ENCODE measurements at places on chromosomes 5 and 9.

GRCh38 chr9:137491735-137492432 is 32.8 kb upstream of the NSMF start:
- no peak for DNase-seq

GRCh38 chr5:78627175-78627574 is 21.4 kb downstream of the LHFPL2 start:
- DNase-seq: no peak

DNA sequence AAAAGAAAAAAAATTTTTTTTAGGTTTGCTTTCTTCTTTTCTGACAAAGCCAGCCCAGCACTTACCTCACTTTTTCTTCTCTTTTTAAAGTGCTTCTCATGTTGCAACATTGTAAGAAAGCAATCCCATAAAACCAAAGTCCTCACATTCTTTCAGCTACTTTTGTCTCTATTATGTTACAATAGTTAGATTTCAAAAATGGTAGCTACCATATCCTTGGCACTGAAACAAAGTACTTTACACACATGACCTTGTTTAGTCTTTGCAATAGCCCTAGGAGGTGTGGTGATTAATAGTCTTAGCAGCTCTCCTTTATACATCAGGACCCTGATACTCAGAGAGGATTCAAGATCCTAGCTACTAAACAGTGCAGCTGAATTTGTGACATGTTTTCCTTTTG is 23.5 kb upstream of the CARTPT start:
- no peak for DNase-seq

GRCh38 chr9:110444911-110445310 is 107.2 kb upstream of the TXNDC8 start:
- DNase-seq: no peak

GRCh38 chr5:62124266-62124665 is 181.7 kb upstream of the KIF2A start:
- DNase-seq: no peak

DNA sequence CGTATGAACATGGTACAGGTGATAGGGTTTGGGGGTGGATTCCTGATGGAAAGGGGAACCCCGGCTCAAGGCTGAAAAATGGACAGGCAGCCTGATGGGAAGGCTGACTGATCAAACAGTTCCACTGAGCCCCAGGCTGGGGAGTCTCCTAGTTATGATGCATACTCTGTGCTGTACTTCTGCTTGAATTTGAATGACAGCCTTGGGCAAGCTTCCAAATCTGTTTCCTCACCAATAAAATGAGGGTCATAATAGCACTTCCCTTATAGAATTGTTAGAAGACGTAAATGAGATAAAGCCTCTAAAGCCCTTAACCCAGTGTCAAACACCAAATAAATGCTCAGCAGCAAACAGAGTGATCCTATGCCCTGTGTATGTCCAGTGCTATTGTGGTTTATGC is 478.5 kb upstream of the DMAC1 start:
- no peak for DNase-seq

- no peak for DNase-seq
Measured at GRCh38 chr5:5665225-5666075, 243.0 kb downstream of the ICE1 start.

DNA sequence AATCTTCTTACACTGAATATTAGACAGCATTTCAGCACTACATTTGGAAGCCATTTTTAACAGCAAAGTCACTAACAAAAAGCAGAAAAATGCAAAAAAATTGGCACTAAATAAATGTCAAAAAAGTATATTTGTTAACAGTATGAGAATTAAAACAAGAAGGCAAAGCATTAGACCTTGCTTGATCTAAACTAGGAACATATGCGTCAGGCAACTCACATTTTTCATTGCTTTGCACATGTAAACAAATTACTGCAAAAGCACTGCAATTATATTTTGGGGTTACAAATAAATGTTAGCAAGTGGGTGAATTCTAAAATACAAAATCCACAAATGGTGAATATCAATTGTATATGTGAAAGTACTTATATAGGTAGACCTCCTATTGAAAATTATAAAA is 49.0 kb upstream of the RAPGEF6 start:
- DNase-seq: no peak

DNA sequence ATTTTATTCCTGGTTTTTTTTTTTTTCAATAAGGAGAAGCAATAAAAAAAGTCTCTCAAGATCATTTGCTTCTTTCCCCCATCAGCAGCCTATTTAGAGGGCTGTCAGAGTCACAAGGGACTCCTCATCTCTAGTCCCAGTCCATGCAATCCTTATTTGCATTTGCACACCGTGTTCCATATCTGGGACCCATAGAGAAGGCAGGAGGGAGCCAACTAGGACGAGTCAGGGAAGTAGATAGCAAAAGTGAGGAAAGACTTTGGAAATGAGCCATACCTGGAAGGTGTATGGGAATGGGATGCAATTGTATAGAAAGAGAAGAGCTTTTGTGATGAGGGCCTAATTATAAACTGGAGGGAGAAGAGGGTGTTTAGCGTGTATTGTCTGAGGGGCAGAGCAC is 160.0 kb downstream of the PIK3R1 start:
- DNase-seq: no peak

DNA sequence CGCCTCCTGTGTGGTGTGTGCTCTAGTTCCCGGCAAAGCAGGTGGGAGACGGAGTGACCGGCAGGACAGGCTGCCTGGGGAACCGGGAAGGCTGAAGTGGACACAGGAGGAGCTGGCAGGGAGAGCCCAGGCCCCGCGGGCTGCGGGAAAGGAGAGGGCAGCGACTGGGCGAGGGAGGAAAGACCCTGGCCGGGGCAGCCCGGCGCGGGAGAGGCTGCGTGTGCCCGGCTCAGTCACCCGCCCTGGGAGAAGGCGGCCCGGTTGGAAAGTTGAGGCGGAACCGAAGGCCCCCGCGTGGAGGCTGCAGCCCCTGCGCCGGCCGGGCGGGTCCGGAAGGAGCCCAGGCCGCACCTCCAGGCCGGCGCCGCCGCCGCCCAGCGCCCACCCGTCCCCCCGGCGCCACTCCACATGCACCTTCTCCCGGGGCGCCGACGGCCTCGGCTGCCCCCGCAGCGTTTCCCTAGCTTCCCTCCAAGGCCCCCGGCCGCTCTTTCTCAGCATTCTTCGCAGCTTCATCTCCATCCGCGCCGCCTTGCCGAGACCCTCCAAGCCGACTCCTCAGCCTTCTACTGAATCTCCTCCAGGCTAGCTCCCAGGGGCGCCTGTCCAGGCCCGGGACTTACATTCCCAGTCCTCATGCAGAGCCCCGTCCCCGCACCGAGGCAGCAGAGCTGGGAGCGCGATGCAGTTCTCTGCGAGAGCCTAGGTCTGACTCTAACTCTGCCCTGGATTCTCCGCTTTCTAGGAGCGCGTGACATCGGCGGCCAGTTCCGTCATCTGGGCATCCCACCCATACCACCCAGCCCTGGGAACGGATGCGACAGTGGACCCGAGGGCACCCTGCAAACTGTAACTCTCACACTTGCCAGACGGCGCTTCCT is 152.0 kb downstream of the ERCC6L2 start:
- DNase-seq: no peak

GRCh38 chr9:81902196-81902595 is 26.0 kb upstream of the SPATA31D4 start:
- no peak for DNase-seq

DNA sequence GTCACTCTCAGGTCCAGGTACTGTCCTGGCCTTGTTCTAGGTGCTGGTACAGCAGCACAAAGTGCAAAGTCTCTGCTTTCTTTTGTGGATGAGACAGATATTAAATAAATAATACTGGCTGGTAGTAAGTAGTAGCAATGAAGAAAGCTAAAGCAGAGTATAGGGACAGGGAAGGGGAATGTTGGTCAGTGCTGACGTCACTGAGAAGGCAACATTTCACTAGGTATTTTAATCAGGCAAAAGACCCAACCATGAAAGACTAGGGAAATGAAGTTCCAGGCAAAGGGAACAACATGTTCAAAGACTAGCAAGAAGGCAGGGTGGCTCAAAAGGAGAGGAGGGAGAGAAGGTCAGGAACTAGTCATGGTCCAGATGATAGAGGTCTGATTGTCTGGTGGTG is 388.2 kb downstream of the YTHDC2 start:
- DNase-seq: no peak

DNA sequence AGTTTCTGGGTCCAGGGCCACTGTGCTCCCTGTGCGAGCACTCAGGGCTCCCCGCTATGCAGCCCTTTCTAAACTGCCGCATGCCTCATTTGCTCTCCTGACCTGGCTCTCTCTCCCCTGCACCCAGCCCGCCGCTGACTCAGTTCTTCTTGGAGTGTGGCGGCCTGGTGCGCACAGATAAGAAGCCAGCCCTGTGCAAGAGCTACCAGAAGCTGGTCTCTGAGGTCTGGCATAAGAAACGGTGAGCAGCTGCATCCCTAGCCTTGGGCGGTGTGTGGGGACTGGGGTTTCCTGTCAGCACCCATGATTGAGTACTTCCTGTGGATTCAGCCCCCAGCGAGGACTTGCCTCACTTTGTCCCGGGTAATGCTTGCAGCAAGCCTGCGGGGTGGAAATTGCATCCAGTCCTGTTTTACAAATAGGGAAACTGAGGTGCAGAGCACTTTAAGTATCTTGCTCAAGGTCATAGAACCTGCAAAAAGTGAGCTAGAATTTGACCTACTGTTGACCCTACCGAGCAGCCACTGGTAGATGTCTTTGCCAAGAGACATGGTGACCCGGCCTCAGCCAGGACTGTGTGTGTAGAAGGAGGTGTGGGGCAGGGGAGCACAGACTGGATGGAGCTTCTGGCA is 27.9 kb downstream of the USP20 start:
- peak; percentile 56 for DNase-seq

GRCh38 chr9:106615118-106615889 is 247.7 kb upstream of the ZNF462 start:
- no peak for DNase-seq

DNA sequence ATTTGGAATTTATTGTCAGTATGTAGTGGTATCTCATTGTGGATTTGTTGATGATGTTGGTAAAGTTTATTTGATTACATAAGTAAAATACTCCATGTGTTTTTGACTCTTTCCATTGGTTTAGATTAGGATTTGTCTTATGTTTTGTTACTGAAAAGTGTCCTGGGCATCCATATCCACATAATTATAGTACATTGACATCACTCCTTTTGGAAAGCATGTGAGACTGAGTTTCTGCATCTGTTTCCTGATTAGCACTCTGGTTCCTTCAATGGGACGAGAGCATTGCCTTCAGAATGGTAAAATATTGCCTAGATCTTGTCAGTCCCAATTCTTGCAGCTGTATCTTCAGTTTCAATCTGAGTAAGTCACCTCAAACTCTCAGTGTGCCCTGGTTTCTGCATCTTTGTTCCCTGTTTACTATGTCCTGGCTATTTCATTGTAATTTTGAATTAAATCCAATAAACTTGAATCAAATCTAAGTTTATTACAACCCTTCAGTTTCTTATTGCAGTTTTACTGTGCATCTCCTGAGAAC is 128.1 kb downstream of the FBXO38 start:
- DNase-seq: no peak

GRCh38 chr9:137031904-137032640 is at the start of gene FUT7:
TSS of gene FUT7 (minus strand) at chr9:137032088. CDS start at chr9:137031991, 97 bp downstream.
- no peak for DNase-seq

GRCh38 chr9:2339416-2339815 is 282.2 kb upstream of the VLDLR start:
- no peak for DNase-seq

DNA sequence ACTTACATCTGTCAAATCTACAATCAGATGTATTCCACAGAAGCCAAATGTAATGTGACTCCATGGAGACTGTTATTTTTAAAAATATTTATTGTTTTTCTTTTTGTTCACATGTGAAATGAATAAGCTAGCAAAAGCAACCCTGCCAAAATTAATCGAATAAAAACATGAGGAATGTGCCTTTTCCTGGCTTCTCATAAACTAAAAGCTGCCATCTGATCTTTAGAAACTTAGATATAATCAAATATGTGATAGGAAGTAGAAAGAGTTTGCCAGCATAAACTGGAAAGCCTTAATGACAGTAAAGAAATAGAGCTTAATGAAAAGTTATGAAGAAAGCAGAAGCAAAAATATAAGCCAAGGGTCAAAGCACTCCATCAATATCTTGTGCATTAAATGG is 1724.7 kb upstream of the WWC1 start:
- no peak for DNase-seq

DNA sequence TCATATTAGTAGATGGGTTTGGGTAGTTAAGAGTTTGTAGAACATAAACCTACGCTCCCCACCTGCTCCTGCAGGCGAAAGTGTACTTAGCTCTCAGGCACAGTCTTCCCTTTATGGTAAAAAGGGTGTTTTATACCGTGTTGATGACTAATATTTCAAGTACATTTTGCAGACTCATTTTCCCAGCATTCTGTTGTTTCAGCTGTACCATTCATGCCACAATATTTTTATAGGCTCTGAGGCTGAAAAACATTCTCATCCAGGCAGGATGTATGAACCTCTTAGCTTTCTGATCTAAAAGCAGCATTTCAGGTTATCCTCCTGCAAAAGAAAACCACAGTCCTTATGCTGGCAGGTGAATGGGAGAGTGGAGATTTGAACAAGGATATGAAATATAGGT is 231.4 kb downstream of the NR2F1-AS1 start:
- DNase-seq: no peak

- DNase-seq: no peak
Measured at GRCh38 chr9:125271081-125271480, 9.5 kb downstream of the GAPVD1 start.

- no peak for DNase-seq
Measured at GRCh38 chr9:89386797-89387196, 68.5 kb downstream of the SECISBP2 start.

- no peak for DNase-seq
Measured at GRCh38 chr9:108552459-108553040, 303.2 kb downstream of the ACTL7B start.

GRCh38 chr9:34783951-34784487 is 74.1 kb upstream of the CCL21 start:
- no peak for DNase-seq

DNA sequence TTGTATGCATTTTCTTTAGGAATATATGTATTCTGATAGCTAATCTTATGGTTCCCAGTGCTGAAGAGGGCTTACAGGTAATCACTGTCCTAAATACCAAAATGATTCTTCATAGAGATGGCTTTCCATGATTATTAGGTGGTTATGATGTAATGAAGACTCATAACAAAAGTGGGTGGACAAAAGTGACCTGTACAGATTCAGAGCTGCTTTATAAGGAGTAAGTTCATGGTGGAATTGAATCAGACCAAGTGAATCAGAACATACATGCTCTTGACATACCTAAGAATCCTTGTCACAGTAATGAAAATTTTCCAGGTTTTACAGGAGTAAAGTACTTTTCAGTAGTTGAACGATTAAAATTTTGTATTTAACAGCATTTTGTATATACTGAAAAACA is 105.6 kb downstream of the NIPBL start:
- no peak for DNase-seq

GRCh38 chr5:55220433-55221185 is 6.5 kb downstream of the MCIDAS start:
- no peak for DNase-seq

DNA sequence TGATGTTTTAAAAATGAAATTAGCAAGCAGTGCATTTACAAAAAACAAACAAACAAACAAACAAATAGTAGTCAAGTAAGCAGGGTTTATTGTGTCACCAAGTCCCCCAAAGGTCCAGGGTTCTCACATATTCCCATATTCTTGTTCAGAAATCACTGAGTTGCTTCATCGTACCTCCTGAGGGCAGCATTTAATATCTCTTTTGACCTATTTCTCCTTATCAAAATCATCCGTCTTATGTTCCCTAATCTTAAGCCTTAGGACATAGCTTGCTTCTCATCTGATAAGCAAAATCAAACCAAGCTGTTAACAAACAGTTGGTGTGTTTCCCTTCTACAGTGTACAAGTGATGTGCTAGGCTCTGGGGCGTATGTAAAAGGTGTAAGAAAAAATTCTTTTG is 109.5 kb upstream of the MAN2A1 start:
- DNase-seq: no peak
